ENCODE measurements at places on chromosomes 1 and 21.

- no peak for DNase-seq
Measured at GRCh38 chr1:161299347-161299746, 10.4 kb downstream of the MPZ start.

- DNase-seq: no peak
Measured at GRCh38 chr1:18571275-18571674, 59.4 kb upstream of the PAX7 start.

DNA sequence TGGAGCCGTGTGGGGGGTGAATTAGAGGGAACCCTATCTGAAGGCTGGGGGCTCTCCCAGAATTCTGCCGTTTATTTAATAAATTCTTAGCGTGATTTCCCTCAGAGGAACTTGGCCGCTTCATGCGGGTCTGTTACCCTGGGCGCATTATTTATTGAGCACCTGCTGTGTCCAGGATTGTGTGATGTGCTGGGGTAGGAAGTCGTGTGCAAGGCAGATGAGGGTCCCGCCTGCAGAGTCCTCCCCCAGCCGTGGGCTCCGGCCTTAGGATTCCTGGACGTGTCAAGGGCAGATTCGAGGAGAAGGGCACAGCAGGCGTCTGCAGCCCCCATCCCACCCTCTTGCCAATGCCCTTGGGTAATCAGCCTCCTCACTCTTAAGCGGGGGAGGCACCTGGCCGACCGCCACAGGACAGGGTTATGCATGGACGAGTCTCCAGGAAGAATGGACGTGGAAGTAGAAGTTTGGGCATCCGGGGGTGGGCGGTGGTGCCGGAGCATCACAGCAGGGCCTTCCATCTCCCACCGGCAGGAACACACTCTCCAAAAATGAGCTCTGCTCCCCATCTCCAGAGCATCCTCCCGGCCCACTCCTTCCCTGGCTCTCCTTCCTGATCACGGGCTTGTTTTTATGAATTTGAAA, 233.3 kb upstream of the C1orf174 start:
- no peak for DNase-seq

DNA sequence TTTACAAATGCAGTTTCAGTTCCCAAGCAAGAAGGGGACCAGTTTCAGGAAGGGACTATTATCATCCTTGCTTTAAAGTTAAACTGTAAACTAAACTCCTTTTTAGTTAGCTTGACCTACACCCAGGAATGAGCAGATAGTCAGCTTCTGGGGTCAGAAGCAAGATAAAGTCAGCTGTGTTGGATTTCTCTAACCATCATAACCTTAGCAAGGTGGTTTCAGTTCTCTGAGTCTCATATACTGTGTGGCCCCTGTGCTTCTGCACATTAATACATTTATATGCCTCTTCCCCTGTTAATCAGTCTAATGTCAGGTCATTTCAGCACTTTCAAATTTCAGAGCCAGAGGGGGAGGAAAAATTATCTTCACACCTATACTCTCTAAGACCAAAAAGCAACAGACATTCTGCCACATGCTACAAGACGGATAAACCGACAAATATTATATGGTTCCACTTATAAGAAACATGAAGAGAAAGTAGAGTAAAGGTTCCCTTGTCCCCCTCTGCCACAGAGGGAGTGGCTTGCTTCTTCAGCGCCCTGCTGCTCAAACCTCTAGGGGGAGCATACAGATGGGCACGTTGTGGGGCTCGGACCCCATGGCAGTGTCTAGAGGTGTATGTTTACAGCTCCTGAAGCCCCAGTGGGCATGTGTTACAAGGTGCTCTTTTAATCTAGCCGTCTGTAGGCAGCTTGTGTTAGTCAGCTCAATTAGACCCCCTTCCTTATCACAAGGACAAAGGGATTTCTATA, 89.1 kb downstream of the SMYD3 start:
- DNase-seq: no peak

DNA sequence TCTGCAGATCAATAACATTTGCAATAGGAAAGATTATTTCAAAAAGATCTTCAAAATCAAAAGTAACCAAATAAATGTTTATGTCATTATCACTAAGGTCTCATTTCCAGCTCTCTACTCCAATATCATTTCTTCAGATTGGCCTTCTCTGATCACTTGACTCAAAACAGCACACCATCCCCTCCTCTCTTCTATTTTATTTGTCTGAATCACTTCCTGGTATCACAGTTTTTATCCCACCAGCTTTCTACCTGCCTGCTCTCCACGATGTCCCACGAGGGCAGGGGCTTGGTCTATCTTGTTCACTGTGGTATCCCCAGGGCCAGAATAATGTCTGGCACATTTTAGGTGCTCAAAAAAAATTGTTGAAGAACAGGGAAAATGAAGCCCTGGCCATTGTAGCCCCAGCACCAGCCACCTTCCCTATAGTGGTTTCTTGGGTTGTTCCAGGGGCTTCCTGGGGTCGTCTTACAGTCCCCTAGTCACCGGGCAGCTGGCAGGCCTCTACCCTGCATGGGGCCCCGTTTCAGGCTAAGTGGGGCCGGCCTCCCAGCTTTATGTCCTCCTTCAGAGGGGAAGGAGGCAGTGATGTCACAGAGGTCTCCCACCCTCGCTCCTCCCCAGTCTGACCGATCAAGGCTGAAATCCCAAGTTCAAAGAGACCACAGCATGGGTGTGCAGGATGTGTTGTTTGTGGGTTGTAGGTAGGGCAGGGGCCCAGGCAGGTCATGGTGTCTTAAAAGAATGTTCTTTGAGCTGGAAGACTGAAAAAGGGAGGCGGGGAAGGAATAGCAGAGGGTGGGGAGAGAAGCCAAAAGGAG, 3.5 kb upstream of the PADI1 start:
- DNase-seq: no peak

GRCh38 chr1:229106526-229107125, 164.3 kb upstream of the RAB4A start:
- no peak for DNase-seq

DNA sequence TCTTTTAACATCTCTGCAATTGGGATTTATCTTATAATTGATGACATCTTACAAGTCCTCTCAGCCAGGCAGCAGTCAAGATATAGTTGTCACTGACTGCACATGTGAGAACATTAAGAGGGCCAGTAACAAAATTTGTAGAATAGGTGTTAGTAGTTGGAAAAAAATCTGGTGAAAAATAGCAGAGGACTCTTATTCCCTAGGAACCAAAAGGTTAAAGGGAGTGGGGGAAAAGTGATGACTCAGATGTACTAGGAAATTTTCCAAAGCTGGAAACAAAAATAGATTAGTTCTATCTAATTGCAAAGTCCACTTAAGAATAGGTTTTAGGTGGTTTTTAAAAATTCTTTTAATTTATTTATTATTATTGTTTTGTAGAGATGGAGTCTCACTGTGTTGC, 3.6 kb downstream of the NUP210L start:
- peak; percentile 40 for DNase-seq

DNA sequence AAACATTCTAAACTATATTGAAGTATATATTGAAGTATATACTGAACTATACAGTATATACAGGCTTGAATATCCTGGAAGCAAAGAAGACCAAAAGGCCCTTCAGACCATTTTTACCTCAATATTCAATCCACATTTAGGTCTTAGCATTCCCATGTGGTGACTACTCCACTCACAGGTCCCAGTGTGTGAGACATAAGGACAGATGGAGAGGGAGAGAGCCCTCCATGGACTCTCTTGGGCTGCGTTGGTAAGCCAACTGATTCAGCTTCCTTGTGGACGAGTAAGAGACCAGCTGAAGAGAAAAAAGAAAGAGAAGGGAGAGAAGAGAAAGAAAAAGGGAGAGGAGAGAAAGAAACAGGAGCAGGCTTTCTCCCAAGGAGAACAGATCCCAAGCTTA, 37.3 kb upstream of the ZRANB2 start:
- DNase-seq: no peak

DNA sequence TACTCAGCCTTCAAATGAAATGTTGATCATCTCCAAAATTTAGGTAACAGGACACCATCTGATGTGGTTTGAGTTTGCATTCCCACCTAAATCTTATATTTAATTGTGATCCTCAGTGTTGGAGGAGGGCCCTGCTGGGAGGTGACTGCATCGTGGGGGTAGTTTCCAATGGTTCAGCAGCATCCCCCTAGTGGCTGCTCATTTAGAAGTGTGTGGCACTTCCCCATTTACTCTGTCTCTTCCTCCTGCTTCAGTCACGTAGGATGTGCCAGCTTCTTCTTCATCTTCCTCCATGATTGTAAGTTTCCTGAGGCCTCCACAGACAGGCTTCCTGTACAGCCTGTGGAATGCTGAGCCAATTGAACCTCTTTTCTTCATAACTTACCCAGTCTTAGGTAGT, 731.2 kb downstream of the USP25 start:
- no peak for DNase-seq

GRCh38 chr1:224504297-224505041, 69.9 kb upstream of the WDR26 start:
- DNase-seq: no peak

DNA sequence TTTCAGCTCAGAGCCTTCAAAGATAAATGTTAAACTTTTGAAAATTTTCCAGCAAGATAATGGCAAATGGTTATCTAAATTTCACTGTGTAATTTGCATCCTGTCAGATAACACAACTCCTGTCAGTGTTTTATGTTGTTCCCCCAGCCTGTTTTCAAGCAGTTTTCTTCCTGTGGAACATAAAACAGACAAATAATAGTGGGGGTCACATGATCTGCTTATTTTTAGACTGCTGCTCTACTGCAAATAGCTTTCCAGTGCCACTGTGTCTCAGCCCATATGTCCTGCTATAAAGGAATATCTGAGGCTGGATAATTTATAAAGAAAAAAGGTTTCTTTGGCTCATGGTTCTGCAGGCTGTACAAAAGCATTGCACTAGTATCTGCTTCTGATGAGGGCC, 32.2 kb downstream of the FMO3 start:
- no peak for DNase-seq

- no peak for DNase-seq
Measured at GRCh38 chr21:18006691-18007090, 187.5 kb upstream of the C21orf91 start.

DNA sequence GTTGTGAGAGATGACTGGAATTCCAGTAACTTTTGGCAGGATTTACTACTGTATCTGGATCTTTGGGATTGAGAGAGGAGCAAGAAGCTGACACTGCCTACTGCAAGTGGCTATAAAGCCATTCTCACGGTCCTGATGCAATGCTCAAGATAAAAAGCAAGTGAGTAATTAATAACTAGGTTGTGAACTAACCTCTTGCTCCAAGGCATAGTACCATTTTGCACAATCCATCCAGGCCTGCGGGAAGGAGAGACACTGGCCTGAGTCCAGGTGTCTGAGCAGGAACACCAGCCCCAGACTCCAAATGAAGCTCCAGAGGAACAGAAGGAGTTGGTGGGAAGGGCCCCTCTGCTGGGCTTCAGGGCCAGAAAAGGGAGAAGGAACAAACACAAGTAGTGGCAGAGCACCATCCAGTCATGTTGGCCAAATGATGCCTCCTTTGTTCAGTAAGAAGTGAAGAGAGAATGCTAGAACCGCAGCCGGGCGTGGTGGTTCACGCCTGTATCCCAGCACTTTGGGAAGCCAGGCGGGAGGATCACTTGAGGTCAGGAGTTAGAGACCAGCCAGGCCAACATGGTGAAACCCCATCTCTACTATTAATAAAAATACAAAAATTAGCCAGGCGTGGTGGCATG, 9.9 kb upstream of the SLC45A3 start:
- DNase-seq: no peak

DNA sequence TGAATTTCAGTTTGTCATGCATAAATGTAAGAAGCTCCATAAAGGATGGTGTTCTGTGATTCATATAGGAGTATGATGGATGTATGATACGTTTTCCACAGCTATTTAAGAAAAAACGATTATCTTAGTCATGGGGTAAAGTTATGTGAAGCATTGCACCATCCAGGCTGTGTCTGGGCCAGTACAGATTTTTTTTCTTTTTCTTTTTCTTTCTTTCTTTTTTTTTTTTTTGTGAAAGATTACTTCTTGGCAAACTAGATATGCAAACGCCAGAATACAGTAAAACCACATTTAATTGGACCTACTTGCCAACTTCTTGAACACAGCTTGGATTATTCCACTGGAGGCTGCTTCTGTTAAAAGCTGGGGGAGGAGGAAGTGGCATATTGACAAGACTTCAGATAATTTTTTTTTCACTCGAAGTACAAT, 14.9 kb downstream of the ZBTB18 start:
- peak; percentile 72 for DNase-seq

- DNase-seq: no peak
Measured at GRCh38 chr21:34574601-34575529, 40.0 kb downstream of the RCAN1 start.

GRCh38 chr1:171683870-171684269, 31.4 kb upstream of the MYOC start:
- no peak for DNase-seq

- no peak for DNase-seq
Measured at GRCh38 chr21:29236201-29236600, 62.5 kb upstream of the BACH1 start.

- no peak for DNase-seq
Measured at GRCh38 chr1:91334856-91335255, 69.8 kb downstream of the HFM1 start.

- DNase-seq: peak; percentile 7
Measured at GRCh38 chr1:59409549-59409948, 112.7 kb downstream of the FGGY start.

DNA sequence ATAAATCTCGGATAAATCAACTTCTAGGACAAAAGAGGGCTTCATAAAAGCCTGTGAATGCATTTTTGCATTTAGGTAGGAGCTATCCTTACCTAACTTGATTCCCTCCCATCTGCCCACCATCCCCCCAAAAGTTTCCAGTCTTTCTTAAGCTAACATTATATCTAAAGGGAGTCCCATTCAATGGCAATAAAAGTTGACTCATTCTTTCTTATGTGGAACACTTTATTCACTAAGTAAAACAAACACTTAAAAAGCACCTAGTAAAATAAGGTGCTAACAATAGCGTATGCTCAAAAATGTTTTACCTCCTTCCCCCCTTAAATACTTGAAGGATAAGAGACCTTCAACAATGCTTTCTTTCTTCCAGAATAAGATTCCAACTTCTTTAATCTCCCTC, 83.8 kb downstream of the GON4L start:
- no peak for DNase-seq

- DNase-seq: peak; percentile 23
Measured at GRCh38 chr1:20192364-20192763, 6.0 kb upstream of the PLA2G2C start.

- DNase-seq: no peak
Measured at GRCh38 chr1:4395158-4395557, 259.3 kb upstream of the AJAP1 start.

DNA sequence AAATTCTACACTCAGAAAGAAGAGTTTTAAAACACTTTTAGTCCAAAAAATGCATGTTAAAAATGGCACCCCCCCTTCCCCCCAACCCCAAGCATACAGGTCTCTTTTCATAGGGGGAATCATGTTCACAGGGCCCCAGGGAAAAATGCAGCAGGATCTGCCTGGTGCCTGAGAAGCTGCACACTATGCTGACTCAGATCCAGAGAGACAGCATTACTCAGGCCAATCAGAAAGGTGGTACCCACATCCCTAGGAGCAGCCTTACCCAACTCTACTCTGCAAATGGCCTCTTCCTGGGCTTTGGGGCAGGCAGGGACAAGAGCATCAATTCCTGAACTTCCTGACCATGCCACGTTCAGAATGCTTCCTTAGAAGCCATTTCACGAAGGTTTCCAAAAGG, 119.0 kb downstream of the HIVEP3 start:
- no peak for DNase-seq

DNA sequence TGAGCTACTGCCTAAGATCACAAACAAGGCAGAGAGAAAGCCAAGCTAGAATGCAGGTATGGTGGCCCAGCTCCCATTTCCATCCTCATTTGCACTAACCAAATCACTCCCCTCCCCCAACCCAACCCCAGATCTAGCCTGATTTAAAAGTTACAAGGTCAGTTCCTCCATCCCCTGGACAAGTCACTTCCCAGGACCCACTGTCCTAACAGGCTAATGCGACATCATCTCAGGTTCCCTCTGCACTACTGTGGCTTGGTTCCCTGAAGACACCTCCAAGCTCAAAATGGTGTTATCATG, 2.4 kb downstream of the F11R start:
- no peak for DNase-seq
